ENCODE measurements at places on chromosomes 4 and X.

DNA sequence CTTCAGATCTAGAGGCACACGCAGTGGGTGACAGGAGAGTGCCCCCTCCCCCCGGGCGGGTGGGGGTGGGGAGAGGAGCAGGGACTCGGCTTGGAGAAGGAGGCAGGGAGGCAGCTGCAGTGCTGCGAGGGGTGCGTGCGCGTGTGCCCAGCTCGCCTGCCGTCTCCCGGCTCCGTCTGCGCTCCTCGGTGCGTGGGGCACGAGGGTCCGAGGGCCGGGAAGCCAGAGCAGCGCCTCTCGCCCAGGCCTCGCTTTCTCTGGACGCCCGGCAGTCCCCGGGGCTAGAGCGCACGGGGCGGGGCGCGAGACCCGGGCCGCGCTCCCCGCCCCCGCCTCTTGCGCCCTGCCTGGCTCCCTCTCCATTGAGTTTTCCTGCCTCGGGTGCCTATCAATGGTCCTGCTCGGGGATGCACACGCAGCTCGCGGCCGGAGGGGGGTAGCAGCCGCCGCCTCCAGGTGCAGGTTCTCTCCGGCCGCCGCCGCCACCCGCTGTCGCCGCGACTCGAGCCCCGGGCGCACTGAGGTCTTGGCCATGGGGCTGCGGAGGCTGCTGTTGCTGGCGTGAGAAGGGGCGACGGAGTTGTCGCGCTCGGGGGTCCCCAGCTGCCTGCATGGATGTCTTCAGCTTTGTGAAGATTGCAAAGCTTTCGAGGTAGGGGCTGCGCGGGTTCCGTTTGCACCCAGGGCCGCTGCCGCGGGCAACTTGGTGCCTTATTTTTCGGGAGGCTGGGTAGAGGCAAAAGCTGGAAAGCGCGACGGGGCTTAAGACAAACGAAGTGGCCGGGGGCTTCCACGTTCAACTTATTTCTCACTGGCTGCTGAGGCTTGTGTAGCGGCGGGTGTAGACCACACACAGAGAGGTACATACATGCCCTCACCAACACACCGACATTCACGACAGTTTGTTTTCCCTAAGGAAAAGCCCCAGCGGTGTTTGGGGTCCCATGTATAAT, at the start of gene FRMPD4:
FRMPD4 (plus strand) TSS at position 113 of the 953 bp plus-strand sequence; CDS start at position 612, 499 bp downstream.
- DNase-seq = no peak

DNA sequence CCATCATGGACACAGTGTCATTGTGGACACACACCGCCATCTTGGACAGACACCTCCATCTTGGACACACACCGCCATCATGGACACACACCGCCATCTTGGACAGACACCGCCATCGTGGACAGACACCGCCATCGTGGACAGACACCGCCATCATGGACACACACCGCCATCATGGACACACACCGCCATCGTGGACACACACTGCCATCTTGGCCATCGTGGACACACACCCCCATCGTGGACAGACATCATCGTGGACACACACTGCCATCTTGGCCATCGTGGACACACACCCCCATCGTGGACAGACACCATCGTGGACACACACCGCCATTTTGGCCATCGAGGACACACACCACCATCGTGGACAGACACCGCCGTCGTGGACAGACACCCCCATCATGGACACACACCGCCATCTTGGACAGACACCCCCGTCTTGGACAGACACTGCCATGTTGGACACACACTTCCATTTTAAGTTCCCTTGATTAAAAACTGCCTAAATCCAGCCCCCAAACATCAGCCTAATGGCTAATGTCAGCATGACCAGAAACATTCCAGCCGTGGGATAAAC, 9.1 kb downstream of the ASMTL start:
- DNase-seq = peak; percentile 1

GRCh38 chrX:102517326-102517725, 787 bp upstream of the TMSB15A start:
- no peak for DNase-seq

- no peak for DNase-seq
These were observed 3.3 kb upstream of the ADH7 start for GRCh38 chr4:99438405-99438780.

DNA sequence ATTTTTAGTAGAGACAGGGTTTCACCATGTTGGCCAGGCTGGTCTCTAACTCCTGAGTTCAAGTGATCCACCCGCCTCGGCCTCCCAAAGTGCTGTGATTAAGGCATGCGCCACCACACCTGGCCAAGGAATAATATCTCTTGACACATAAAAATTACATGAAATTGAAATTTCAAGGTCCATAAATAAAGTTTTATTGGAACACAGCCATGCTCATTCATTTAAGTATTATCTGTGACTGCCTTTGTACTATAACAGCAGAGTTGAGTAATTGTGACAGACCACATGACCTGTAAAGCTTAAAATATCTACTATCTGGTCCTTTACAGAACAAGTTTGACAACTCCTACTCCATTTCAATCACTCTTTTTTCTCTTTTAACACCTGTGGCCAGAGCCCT, 17.8 kb upstream of the EGFL6 start:
- DNase-seq = no peak

DNA sequence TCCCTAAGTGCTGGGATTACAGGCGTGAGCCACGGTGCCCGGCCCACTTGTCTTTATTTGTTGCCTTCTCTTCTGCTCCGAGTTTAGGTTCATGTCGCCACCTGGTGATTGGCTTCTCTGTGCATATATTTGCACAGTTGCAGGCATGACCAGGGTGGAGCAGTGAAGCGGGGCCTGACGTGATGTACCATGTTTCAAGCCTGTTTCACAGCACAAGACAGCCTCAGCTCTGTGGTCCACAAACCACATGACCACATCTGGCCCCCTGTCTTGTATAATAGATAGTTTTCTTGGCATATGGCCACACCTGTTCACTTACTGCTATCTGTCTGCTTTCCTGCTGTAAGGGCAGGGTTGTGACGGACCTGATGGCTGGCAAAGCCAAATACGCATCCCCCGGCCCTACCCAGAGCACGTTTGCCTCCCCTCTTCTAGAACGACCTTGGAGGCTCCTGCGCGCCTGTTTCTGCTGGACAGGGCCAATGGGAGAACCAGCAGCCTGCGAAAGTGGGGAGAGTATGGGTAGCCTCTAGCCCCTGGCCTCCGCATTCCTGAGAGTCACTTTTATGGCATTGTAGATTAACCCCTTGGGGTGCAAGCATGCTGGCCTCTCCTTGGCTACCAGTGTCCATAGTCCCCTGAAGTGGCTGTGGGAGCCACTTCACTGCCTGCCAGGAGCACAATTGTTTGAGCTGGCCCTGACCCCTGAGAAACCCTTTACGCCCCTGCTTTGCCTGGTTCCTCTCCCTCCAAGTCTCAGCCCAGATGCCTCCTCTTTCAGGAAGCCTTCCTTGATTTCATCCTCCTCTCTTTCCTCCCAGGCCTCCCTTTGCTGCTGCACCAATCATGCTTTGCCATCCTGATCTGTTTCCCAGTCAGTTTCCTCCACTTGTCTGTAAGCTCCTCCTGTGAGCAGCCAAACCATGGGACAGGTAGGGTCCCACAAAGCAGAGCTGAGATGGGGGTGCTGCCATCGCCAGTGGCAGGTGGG, 6.0 kb upstream of the SH3TC1 start:
- DNase-seq = no peak

- no peak for DNase-seq
These were observed 22.8 kb downstream of the NELFA start for GRCh38 chr4:1985780-1986577.

DNA sequence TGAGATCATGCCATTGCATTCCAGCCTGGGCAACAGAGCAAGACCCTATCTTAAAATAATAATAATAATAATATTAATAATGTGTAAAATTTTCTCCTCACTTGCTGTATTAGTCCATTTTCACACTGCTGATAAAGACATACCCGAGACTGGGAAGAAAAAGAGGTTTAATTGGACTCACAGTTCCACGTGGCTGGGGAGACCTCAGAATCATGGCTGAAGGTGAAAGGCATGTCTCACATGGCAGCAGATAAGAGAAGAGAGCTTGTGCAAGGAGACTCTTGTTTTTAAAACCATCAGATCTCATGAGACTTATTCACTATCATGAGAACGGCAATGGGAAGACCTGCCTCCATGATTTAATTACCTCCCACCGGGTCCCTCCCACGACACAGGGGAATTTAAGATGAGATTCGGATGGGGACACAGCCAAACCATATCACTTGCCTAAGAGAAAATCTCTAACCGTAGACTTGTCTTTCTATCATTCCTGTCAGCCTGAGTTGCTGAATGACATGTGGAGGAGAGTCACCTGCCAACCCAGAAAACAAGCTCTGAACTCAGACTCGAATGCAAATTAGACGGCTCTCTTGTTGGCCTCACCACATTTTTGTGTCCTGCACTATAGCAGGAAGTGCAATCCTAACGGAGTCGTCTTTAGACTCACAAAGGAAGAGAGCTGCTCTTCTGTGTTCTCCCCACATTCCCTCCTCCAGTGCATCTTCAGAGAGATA, 51.9 kb upstream of the DCTD start:
- DNase-seq = no peak

- no peak for DNase-seq
These were observed 1.2 kb upstream of the LETM1 start for GRCh38 chr4:1856943-1857699.

DNA sequence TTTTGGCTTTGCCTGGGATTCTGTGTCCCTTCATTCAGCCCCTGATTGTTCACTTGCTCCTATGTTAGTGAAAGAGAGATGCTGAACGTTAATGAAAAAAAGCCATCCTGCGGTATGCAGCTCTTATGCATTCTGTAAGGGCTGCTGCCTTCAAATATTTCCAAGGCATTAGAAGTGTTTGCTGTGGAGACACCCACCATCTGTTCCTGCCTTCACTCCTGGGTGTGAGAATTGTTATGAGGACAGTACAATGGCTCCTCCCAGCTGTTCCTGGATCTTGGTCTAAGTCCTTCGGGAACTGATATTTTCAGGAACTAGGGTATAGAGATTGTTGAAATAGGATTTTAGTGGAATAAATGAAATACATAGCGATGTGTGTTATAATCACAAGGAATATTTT, 427.1 kb upstream of the FAM47C start:
- no peak for DNase-seq

GRCh38 chr4:70449220-70449619, 22.8 kb upstream of the MUC7 start:
- no peak for DNase-seq

DNA sequence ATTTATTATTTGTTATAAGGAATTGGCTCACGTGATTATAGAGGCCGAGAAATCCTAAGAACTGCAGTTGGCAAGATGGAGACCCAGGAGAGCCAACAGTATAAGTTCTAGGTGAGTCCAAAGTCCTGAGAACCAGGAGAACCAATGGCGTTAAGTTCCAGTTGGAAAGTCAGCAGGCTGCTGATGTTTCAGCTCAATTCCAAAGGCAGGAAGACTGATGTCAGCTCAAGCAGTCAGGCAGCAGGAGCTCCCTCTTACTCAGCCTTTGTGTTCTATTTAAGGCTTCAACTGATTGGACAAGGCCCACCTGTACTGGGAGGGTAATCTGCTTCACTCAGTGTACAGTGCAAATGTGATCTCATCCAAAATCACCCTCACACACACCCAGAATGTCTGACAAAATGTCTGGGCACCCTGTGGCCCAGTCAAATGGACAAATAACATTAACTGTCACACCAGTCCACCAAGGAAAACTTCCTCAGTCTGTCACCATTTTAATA, 30.8 kb upstream of the TBL1X start:
- no peak for DNase-seq
